ENCODE measurements at places on chromosomes 11 and 22. TPM values are rescaled to one million over a fixed set of nuclear protein-coding genes. Genes with fewer than 3 reads are reported as not detected.

The LAYN gene
- 7.6 TPM for total RNA-seq

The TRPM5 gene
- total RNA-seq: 0.25 TPM

The OLFML1 gene
- 7.6 TPM for total RNA-seq

The DCDC1 gene
- 6.6 TPM for total RNA-seq

The PATE4 gene
- not detected for total RNA-seq

The PDE3B gene
- total RNA-seq: 7.4 TPM

The APOL3 gene
- 43.7 TPM for total RNA-seq

The CD3D gene
- 8.7 TPM for total RNA-seq

The OR51B2 gene
- not detected for total RNA-seq

The NTM gene
- total RNA-seq: 10.3 TPM

The LRRC75B gene
- 47.6 TPM for total RNA-seq

The ANAPC15 gene
- 30.0 TPM for total RNA-seq

The KDM4E gene
- not detected for total RNA-seq

DNA sequence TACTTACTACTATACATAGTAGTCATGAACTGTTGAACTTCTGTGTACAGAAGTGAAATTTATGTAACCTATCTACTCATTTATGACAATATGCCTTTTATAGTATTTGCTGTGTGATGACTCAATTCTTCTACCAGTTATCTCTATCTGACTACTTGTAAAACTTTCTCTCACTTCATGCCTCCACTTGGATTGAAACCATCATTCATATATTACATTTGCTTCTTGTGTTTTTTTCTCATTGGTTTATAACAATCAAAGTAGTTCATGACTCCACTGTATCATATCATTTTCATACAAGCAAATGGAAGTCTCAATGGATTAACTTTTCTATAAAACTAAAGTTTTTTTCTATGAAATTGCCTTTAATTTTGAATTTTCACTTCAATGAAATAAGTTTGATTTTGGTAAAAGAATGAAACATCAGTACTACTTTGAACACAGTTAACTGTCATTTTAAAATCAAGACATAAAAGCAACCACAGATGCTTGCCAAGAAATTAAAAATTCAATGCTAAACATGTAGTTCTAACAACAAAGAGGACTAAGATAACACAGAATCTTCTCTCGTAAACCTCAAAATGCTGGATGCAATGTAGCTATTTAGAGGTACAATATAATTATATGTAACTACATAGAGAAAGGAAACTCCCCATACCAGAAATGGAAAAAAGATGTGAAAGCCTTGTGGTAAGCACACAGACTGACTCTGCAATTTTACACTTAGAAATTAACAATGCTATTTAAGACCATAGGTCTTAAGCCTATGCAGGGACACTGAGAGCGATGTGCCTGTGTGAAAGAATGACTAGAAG, 27.6 kb upstream of the EXPH5 start:
- DNase-seq: no peak

DNA sequence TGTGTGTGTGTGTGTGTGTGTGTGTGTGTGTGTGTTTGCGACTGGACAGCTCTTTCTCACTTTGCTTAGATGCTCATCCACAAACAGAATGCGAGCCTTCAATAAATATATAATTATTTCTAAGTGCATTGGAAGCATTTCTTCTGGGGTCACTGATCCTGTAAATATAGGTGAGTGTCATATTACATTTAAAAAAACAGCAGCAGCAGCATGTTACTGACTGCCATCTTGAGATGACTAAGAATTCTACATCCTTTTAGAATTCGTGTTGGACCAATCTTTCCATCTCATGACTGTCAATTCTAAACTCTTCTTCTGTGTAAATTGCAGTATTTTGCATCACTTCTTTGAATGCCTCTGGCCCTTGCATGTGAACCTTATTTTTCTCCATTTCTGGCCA, 238.0 kb upstream of the DDI1 start:
- no peak for DNase-seq

- no peak for DNase-seq
Measured at GRCh38 chr11:96827164-96827563, 437.4 kb downstream of the JRKL start.

- DNase-seq: no peak
Measured at GRCh38 chr11:132456751-132457328, 1075.5 kb downstream of the OPCML start.

- no peak for DNase-seq
Measured at GRCh38 chr11:47327025-47327424, 25.5 kb downstream of the MYBPC3 start.

DNA sequence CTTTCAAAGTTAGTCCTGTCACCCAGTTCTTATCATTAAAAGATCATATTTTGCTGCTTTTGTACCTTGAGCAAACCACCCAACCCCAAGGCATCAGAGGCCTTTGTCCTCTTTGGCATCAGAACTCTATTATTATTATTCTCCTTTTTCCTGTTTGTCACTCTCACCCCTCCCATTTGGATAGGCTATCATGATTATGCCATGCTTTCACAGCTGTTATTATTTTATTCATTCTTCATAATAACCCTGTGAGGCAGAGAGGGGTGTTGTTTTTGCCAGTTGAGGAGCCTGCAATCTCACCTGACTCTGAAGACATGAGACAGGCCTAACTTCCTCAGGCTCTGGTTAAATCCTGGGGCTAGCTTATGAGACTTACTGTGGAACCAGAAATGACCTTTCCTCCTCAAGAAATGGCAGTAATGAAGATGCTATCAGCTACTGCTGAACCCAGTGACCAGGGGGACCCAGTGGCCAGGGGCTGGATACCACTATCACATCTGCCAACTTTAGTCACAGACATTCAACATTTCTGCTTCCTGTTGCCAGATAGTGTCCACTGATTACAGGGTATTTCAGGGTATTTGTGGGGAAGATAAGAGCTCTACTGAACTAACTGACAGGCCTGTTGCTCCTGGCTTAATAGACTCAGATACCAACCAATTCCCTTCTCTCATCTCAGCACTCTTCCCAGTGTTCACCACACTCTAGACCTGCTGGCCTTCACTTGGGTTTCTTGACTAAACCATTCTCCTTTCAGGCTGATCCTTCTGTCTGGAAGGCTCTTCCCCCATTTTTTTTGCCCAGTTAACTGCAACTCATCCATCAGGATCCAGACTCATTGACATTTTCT, 11.8 kb upstream of the SWAP70 start:
- no peak for DNase-seq

- peak; percentile 40 for DNase-seq
Measured at GRCh38 chr11:72740060-72740424, 12.2 kb downstream of the ARAP1 start.

DNA sequence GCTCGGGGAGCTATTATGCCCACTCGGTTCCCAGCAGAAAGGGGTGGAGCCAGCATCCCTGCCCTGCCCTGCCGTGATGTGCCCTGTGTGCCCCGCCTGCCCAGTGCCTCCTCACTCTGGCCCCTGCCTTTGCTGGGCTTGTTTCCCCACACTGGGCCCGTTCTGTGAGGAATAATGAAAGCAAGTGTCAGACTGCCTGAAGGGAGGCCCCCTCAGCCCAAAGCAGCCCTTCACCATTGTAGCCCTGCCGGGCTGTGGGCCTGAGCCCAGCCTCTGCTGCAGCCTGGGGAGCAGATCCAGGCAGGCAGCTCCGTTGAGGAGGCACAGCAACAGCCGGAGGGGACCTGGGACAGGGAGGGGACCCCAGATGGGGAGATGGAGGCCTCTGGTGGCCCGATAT, 20.2 kb upstream of the NEFH start:
- no peak for DNase-seq

DNA sequence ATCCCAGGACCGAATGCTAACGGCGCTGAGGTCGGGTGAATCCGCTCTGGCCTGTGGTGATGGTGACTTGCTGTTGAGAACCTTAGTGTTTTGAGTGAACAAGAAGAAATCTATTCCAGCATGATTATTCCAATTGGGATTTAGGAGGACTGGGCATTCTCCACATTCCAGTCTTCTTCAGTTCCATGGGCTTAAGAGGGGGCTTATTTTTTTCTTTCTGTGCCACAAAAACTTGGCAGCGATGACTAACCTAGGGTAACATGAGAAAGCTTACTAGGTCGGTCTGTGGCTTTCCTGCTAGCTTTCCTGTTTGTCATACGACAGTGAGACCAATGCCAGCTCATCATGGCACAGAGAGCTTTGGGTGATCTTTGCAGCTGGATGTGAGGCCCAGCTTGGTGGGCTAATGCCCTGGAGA, 62.9 kb upstream of the ATXN10 start:
- no peak for DNase-seq

DNA sequence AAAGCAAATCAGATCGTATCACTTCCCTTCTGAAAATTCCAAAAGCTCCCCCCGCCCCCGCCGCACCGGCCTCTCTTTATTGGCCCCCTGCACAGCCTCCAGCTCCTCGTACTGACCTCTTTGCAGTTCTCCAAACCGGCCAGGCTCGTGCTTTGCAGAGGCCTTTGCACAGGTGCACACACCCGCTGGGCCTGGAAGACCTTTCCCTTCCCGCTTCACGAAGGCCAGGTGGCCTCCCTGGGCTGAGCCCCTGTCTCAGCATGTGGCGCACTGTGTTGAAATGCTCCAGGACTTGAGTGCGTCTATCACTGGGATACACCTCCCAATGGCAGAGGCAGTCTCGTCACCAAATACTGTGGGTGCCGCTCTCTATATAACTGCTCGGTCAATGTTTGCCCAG, 13.2 kb upstream of the ADA2 start:
- DNase-seq: no peak

GRCh38 chr11:1470681-1471611, 15.6 kb downstream of the MOB2 start:
- DNase-seq: peak; percentile 75

- DNase-seq: no peak
Measured at GRCh38 chr11:71263386-71263785, 11.0 kb upstream of the SHANK2 start.

DNA sequence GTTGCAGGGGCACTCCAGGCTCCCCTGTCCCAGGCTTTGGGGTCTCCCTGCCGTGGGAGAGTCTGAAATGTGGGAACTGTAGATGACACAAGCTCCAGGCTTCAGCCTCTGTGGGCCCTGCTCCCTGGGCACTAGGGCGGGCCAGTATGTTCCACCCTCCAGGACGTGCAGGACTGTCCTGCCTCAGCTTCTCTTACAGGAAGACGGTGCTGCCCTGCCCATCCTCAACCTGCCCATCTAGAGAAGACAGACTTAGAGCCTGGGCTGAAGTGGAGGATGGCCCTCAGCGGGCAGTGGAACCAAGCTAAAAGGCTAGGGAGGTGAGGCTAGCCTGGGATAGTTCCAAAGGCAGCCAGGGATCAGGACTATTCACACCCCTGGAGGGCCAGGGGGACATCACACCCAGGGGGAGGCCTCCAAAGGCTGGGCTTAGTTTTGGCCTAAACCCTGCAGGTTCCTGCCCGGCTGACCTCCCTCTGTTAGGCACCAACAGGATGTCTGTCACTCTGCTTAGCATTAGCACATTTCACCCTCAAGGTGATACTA, 4.0 kb upstream of the CERK start:
- DNase-seq: no peak

DNA sequence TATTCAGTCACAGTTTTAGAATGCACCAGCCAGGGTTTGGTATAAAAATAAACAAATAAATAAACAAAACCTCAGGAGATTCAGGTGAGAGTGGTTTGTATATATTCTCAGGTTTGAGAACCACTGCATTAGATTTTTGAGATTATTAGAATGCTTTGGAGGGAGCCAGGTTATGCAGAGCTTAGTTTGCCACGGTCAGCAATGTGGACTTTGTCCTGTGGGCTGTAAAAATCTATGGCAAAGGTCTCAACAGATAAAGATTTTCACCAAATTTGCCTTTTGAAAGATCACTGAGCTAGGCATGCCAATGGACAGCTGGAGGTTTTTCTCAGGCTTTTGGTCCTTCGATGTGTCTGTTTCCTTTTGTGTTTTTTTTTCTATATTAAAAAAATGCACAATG, 650.1 kb upstream of the RAG2 start:
- DNase-seq: no peak
